Mucosa of gallbladder (tissue), 1 donor: ENCODE measurements at places on chromosomes 7 and 10.

DNA sequence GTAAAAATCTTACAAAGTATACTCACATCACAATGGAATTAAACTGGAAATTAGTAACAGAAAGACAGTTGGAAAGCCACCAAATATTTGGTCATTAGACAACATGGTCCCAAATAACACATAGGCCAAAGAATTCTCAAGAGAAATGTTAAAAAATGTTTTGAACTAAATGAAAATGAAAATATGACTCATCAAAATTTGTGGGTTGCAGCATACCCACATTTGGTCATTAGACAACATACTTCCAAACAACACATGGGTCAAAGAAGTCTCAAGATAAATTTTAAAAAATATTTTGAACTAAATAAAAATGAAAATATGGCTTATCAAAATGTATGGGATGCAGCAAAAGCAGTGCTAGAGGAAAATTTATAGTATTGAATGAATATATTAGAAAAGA is 130.6 kb downstream of the MARCHF5 start:
- no peak for DNase-seq

- DNase-seq = no peak
These were observed 229.7 kb upstream of the KAT6B start for GRCh38 chr10:74596713-74597112.

GRCh38 chr7:66790196-66790595 is 49.7 kb downstream of the RABGEF1 start:
- no peak for DNase-seq

GRCh38 chr10:124717911-124718741 is 26.1 kb downstream of the FAM53B start:
- DNase-seq = no peak

DNA sequence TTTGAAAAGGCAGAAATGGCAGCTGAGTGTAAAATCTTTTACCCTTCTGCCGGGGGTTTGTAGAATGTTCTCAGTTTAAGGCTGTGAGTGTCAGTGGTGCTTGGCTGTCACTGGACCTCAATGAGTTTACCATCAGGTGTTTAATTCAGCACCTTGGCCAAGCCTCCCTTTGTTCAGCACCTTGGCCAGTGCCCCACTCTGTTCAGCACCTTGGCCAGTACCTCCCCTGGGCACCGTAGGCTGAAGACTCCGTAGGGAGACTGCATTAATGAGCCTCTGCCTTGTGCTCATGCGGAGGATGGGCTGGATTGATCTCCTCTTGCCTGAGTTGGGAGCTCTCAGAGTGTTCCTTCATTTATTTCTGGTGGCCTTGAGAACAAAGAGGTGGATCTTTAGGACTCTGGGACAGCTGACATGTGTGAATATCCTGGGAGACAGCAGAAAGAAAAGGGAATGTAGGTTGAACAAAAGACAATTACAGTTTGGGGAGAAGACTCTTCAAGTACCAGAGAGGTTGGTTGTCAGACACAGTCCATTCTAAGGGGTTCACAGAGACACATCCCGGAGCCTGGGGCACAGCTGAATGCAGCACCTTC is 1.6 kb downstream of the FAM24A start:
- peak; percentile 43 for DNase-seq

- DNase-seq = no peak
These were observed 308.5 kb upstream of the MAGI2 start for GRCh38 chr7:79761876-79762429.

GRCh38 chr10:122019414-122019975 is 30.5 kb downstream of the TACC2 start:
- peak; percentile 75 for DNase-seq

DNA sequence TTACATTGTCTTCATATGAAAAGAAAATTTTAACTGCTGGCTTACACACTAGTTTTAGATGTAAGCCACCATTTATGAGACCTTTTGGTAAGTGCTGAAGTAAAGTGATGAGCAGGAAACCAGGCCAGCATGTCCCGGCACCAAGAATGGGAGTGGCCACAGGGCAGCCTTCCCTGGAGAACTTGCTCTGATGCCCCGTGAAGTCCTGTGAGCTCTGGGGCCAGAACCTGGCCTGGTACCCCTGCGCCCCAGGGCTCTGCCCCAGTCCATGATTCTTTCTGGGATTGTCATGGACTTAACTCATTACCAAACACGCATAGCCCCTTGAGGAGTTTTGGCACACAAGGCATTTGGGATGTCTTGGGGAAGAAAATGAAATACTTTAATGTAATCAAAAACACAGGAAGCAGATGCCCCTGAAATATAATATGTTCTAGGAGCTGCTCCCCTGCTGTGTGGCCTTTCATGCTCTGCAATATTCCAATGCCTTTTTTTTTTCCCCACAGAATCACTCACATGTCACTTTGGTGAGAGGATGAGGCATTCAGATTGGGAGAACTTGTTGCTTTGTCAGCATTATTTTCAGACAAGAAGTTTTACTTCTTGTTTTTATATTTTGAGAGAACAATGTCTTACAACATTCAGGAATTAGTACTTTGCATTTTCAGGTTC is 53.1 kb upstream of the CXCL12 start:
- no peak for DNase-seq

DNA sequence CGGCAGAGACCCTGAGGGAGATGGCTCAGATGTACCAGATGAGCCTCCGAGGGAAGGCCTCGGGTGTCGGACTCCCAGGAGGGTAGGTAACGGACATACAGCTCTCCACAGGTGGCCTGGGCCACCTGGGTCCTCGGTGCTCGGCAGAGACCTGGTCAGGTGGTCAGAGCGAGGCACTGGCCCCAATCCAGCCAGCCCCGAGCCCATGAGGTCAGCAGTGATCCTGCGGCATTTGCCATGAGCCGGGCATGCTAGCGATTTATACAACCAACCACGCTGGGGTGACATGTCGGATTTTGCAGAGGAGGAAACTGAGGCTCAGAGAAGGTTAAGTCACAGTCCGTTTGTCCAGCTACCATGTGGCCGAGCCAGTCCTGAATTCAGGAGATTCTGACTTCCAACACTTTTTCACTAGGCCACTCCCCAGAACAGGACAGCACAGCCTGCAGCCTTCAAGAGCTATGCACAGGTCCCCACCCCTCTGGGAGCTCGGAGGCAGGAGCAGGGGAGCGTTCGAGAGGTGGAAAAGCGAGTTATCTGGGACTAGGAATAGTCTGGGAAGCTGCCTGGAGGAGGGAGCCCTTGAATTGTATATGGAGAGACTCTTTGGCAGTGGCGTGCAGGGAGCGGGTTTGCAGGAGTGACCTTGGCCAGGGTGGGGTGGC is 13.5 kb downstream of the LDB3 start:
- no peak for DNase-seq

DNA sequence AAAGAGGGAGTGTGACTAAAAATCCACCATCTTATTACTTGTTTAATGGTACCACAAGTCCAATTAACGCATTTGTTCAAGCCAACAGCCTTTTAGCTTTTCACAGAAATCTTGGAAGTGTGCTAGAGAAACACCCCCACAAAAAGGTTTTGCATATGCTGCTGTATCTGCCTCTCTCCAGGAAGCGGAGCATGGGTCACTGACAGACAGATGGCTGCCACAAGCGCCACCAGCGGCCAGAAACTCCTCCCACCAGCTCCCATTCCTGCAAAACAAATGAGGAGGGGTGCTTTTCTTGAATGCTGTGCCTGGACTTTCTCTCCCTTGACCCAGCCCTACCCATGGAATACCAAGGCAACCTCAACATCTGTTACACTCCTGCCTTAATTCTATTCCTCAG is 176.3 kb upstream of the LRGUK start:
- DNase-seq = no peak

GRCh38 chr7:50304129-50304910 is at the start of gene IKZF1:
IKZF1 (plus strand) TSS chr7:50304716; CDS start chr7:50319062, 14,346 bp downstream.
- DNase-seq = peak; percentile 52

DNA sequence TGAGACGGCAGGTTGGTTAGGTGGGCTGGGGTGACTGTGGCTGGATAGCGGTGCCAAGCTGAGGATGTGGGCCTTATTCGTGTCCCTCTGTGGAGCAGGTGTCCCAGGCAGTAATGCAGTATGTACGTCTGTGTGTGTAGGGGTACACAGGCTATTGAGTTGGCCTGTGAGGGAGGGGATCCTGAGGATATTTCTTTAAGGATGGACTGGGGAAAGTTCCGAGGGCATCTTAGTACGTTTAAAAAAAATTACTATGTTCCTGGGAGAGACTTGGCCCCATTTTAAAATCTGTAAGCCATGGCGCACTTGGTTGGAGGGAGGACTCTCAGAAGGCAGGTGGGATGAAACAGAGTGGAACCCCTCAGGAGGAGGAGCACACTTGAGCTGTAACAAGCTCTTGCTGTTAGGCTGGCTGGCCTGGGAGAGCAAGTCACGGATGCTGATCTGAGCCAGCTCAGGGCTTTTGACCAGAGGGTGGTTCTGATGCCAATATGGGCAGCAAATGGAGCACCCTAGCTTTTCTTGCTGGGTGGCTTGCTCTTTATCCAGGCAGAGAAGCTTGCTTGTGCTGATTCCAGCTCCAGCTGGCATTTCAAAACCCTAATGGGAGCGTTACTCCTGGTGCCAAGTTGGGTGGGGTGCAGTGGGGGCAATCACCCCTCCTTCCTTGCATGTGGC is 765 bp downstream of the WBP1L start:
- no peak for DNase-seq

GRCh38 chr10:21524526-21525366 is 736 bp downstream of the SKIDA1 start:
- DNase-seq = no peak

DNA sequence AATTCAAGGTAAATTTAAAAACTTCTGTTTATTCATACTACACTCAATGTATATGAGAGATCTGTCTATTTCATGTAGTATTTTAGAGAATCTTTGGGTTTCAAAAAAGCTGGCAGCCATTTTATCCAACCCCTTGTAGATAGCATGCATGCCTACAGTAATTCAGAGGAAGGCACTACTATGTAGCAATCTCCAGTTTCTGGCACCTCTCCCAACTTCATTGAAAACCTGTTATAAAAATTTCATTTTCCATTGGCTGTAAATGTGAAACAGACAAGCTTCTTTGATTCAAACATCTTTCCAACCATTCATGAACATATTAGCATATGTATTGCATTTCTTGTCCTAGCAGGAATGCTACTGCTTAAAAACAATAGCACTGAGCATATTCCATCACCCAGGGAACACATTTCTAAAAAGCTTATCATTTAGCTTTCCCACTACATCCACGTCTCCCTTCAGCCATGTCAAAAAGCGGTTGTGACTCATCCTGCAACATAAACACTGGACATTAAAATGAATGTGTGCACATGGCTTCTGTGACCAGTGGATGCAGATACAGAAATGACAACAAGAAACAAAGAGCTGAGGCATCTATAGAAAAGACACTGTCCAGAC is 330.4 kb upstream of the AOAH start:
- no peak for DNase-seq

DNA sequence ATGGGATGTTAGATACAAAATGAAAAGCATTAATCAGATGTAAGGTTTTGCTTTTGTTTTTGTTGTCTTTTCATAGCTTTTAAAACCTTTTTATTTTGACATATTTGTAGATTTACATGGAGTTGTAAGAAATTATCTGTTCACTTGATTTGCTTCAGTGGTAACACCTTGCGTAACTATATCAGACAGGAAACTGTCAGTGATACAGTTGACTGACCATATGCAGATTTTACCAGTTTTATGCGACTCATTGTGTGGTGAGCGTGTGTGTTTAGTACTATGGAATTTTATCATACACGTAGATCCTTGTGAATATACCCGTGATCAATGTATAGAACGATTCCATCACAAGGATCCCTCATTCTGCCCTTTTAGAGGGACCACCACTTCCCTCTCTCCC is 701.4 kb downstream of the SUGCT start:
- DNase-seq = no peak
